Stimulated activated CD4-positive, alpha-beta T cell treated with anti-CD3 and anti-CD28 coated beads, Interleukin-12 subunit alpha, Interleukin-12 subunit beta, amount 100 ng/mL, for 24 hours (primary cell): ENCODE measurements at places on chromosomes 4 and X.

GRCh38 chr4:183533698-183534097 is 28.8 kb downstream of the ING2 start:
- no peak for DNase-seq

- no peak for DNase-seq
Observed at GRCh38 chr4:114277690-114278089, 298.2 kb upstream of the ARSJ start.

- no peak for DNase-seq
Observed at GRCh38 chr4:60637976-60638375, 562.1 kb upstream of the ADGRL3 start.

DNA sequence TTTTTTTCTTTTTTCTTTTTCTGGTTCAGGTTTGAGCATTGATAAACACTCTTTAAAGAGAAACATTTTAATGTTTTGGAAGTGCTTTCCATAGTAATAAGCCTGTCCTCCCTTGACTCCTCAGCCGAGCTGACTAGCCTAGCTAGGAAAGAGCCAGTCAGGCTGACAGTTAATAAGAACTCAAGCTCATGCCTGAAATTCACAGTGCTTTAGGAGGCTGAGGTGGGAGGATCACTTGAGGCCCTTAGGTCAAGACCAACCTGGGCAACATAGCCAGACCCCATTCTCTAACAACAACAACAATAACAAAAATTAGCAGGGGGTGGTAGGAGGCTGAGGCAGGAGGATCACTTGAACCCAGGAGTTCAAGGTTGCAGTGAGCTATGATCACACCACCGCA is 53.4 kb upstream of the ZCCHC13 start:
- no peak for DNase-seq

GRCh38 chr4:85369703-85370380 is 105.1 kb upstream of the ARHGAP24 start:
- no peak for DNase-seq

DNA sequence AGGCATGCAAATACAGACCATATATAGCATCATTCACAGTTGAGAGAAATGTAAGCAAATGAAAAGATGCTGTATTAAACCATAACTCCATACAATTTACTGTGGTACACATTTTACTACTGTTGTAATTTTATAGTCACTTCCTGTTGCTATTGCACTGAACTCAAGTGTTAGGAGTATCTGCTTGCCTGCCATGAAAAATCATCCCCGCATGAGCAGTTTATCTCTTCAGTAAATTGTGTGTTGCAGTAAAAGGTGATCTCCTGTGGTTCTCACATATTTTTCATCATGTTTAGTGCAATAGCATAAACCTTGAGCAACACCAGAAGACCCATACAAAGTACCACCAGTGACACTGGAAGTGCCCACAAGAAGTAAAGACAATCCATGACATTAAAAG is 1153.4 kb downstream of the FAT4 start:
- no peak for DNase-seq

GRCh38 chr4:73257651-73258435 is 755 bp downstream of the ANKRD17 start:
- DNase-seq = no peak
